ENCODE measurements at places on chromosomes 13 and 19.

GRCh38 chr19:3494559-3494958 is 5.9 kb downstream of the DOHH start:
- no peak for DNase-seq

GRCh38 chr13:43303033-43303729 is 279.8 kb downstream of the DNAJC15 start:
- peak; percentile 61 for DNase-seq

- no peak for DNase-seq
These were observed 35.5 kb downstream of the AKAP11 start for GRCh38 chr13:42307461-42307860.

DNA sequence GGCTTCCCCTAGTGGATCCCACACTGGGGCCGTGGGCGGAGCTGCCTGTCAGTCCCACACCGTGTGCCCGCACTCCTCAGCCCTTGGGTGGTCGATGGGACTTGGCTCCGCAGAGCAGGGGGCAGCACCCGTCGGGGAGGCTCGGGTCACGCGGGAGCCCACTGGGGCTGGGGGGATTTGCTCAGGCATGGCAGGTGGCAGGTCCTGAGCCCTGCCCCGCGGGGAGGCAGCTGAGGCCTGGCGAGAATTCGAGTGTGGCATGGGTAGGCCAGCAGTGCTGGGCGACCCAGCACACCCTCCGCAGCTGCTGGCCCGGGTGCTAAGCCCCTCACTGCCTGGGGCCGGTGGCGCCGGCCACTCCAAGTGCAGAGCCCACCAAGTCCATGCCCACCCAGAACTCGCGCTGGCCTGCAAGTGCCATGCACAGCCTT is 481.7 kb upstream of the PRR20A start:
- DNase-seq: no peak

DNA sequence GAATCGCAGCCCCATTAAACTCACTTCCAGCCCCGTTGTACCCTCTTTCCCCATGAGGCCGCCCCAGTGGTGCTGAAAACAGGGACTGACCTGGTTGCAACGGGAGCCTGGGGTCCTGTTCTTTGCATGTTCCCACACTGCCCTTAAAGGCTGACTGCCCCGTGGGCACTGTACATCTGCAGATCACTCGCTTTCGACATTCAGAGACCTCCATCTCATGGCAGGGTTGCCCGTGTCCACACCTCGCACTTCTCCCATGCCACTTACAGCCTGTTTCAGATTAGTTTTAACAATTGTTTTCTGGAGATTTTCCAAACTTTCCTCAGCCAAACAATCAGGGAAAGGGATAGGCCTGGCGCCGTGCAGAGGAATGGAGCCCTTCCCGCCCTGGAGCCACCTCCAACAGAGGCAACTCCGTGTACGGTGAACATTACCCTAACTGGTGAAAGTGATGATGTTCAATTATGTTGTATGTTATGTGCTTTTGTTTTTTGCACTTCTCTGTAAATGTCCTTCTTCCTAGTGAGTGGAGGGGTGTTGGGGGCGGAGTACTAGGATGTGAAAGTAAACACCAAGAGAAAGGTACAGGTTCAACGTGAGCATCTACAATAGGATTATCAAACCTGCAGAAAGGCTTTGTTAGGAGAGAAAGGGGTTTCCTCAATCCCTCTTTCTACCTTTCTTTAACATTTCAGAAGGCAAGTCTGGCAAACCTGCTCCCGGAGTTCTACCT is 262.8 kb downstream of the FOXO1 start:
- DNase-seq: peak; percentile 24

GRCh38 chr13:67100730-67101129 is 129.4 kb downstream of the PCDH9 start:
- no peak for DNase-seq

GRCh38 chr13:27264181-27264580 is 6.4 kb upstream of the RASL11A start:
- DNase-seq: peak; percentile 48

DNA sequence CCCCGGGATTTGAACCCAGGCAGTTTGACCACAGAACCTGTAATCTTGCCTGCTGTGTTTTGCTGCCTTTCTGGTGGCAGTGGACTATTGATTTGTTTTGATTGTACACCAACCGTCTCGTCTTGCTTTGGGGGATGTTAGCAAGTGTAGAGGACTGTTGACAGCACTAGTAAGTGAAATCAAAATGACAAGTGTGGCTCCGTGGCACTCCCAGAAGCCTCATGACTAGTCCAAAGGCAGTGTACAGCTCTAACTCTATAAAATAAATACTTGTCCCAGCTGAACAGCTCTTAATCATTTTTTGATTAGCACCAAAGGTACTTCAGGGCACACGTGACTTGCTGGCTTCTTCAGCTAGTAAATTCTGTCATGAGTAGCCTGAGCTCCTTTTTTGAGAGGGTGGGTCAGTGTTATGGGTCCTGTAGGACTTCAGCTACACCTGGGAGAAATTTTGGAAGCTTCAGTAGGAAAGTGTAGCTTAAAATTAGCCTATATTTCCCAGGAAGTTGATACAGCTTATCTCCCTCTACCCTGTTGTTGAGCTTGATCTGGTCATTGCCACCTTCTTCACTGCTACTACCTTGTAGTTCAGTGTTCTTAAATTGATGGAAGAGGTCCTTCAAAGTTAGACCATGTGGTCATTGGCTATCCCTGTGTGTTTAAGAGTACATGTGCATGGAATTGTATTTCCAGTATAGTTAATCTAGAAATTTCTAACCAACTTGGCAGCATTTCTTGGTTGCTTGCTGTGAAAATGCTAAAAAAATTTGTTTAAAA is 15.1 kb downstream of the TM9SF2 start:
- peak; percentile 31 for DNase-seq

DNA sequence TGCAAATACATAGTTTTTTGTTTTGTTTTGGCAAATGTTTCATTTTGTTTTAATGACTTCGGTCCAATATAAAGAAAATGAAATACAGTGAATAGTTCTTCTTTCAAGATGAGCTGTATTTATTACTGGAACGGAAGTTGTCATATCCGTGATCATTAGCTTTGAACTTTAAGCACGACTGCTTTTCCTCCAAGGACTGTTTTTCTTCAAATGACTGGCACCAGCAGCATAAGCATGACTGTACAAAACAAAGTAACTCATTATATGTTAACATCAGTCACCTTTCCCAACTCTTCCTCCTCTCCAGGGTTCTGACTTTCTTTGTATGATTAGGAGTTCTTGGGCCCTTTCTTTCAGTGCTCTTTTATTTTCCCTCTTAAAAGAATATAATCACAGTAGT is 20.5 kb downstream of the EDNRB start:
- DNase-seq: no peak

GRCh38 chr13:101520672-101521071 is 68.2 kb downstream of the ITGBL1 start:
- no peak for DNase-seq

- DNase-seq: no peak
These were observed 52.3 kb downstream of the CRTC1 start for GRCh38 chr19:18735752-18736151.

DNA sequence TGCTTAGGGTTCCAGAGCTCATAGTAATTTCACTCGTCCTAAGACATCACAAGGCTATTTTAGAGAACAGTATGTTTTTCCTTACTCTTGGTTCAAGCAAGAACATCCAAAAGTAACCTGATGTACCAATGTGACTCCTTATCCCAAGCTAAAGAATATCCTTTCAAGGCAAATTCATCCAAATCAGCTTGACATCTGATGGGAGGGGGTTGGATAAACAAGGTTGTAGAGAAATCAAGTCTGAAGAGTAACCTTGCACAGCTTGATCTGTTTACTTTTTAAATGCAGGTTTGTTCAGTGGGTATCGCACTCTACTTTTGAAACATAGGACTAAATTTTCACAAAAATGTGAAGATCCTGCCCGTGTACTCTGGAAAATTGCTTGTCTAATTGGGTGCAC is 201.2 kb downstream of the GGACT start:
- DNase-seq: no peak

GRCh38 chr13:74193391-74193790 is 59.2 kb upstream of the KLF12 start:
- DNase-seq: no peak

DNA sequence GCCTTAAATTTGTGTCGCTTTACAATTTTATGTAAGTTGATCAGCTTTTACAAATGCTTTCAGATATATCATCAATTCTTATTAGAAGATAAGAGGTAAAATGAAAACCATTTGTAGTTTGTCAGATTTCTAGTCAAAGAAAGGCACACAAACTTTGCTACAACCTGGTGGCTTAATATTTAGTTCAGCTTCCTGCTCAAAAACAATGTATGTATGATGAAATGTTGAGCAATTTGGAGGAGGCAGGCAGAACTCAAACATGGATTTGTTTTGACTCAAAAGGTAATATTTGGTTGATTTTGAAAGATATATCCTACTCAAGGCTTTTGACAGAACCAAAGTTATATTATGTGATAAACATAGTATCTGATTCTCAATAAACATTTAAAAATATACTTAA is 24.2 kb downstream of the NEK5 start:
- DNase-seq: no peak

DNA sequence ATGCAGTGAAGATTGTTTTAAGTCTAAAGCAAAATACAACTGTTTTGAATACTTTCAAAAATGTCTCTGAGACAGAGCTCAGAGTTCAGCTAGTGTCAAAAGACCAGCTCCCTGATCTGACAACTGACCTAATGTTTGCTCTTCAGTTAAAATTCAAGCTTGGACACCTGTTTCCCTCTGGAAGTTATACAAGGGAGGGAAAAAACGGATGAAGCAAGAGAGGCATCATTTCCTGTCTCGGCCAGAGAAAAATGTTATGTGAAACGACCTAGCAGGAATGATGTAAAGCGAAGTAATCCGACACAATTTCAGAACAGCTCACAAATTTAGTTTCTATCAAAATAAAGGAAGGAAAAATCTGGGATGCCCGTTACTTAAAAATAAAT is 59.4 kb downstream of the ZAR1L start:
- peak; percentile 50 for DNase-seq

- no peak for DNase-seq
These were observed 7.3 kb downstream of the LYL1 start for GRCh38 chr19:13095393-13095784.

DNA sequence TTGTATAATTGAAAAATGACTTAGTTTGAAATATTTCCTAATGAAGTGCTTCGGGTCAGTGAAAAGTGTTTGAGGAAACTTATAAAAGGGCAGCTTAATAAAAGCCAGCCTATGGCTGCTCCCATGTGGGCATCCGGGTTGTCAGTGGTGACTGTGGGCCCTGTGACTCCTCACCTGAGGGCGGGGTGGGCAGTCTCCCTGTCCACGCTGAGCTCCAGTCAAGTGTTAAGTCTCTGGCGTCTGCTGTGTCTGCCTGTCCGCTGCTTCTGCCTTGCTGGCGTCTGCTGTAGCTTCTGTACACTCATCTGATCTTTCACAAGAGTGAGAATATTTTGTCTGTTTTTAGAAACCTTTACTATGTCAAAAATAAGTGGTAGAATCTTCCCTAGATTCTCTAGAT is 7.1 kb downstream of the LAMP1 start:
- DNase-seq: no peak

- DNase-seq: peak; percentile 62
These were observed 310.4 kb downstream of the SPRY2 start for GRCh38 chr13:80030491-80030890.

DNA sequence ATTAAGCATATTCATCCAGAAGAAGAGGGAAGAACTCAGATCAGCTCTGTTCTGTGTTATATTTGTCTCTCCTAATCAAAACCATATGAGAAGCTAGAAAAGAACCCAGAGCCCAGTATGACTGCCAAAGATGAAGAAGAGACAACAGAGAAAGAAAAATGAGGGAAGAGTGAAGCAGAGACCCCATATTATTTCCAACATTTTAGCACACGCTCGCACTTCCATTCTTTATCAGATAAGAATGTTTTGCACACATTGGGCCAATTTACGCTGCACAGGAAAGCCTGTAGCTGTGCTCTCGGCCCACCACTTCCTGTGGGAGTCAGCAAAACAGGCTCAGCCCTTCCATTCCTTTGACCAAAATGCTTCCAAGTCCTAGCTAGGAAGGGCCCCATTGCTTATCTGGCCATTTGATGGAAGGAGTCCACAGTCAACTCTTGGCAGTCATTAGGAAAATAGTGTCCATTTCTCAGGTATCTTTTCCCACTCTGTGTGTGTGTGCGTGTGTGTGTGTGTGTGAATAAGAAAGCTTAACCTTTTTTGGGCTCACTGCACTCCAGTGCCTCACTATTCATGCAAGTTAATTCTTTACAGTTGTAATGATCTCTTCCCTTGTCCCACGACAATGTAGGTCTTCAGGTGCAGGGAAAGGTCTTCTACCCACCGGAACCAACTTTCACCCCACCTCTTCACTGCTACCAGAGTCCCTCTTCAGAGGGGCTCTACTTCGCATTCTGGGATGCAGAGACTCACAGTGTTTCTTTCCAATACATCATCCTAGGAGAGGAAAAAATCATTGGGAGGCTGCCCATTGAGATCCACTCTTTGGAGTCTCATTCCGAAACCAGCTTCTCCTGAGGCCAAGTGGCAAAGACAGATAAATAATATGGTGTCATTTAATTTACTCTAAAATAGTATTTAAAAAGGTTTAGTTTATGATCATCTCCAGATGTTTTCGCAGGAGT is 237.5 kb downstream of the COG6 start:
- DNase-seq: no peak

DNA sequence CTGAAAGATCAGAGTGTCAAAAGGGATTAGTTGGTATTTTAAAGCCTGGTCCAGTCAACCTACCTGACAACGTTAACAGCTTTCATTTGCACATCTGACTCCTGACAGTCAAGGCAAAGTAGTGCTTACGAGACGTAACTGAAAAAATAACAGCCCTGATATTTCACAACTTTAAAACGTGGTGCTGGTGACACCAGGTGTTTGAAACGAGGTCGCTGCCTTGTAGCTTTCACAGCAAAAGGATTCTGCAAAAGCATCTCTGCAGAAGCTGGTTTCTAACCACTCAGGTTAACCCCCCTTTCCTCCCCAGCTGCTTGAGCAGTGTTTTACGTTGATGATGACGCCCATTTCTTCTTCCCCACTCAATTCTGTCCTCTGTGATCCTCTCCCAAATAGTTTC is 23.3 kb downstream of the GGACT start:
- DNase-seq: no peak

GRCh38 chr13:70516226-70516625 is 408.0 kb upstream of the KLHL1 start:
- DNase-seq: no peak
